ENCODE measurements at places on chromosomes 6 and 20. TPM values are rescaled to one million over a fixed set of nuclear protein-coding genes. Genes with fewer than 3 reads are reported as not detected.

The IRF4 gene
- total RNA-seq, result 6.9 TPM

- H3K36me3 ChIP-seq, result no peaks in the 10 kb centered on the region
- DNase-seq, result peak; percentile 79
- no peaks in the 10 kb centered on the region for H3K27me3 ChIP-seq
- H3K27ac ChIP-seq, result peak overlapping the region; percentile 62
- H3K4me1 ChIP-seq, result peaks cover 27% of the 10 kb centered on the region
Observed at GRCh38 chr6:3825851-3826581, 23.2 kb upstream of the FAM50B start.

The ZC2HC1B gene
- 1.2 TPM for total RNA-seq

DNA sequence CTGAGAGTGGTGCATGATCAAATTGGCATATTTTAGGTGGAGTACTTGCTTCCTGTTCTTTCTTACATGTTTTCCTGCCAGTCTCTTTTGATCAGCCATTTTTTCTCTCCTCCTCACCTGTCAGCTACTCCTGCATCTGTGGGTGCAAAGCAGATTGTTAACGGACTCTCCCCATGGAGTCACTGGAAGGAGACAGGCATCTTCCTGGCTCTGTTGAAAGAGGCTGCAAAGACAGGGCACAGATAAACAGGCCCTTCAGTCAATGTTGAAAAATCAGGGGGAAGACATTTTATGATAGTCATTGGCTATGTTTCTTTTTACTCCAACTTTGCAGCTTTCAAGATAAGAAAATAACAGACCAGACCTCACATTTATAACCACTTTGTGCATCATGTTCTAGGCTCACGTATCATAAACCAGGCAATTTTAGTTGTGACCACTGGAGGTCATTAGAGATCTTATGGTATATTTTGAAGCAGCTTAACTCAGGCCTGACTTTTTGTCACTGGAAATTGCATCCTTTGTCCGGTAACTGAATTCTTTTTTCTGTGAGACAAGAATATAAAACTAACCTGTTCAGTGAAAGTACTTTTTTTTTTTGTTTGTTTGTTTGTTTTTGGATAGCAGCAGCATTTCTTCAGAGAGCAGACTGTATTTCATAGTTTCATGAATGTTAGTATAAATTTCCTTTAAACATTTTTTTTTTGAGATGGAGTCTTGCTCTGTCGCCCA, 20.1 kb downstream of the ECT2L start:
- no peak overlapping the region for H3K4me3 ChIP-seq
- H3K36me3 ChIP-seq, result no peaks in the 10 kb centered on the region
- no peaks in the 10 kb centered on the region for H3K4me1 ChIP-seq
- peak; percentile 46 for DNase-seq
- no peak overlapping the region for H3K27ac ChIP-seq

The CDSN gene
- total RNA-seq, result not detected

DNA sequence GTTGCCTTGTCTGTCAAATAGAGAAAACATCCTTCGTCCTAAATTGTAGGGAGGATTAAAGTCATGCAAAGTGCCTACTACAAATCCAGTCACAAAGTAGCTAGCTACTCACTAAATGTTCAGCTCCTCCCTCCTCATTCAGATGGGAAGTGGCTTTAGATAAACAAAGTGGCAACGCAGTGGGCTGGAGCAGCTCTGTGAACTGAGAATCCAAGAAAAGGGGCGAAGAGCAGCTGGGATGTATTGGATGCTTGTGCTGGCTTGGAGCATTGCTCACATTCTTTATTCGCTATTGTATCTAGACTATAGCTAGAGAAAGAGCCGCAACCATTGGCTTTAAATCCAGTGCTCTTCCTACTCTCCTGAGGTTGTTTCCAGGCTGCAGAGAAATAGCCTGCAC, 10.3 kb downstream of the MOG start:
- no peak for DNase-seq
- no peaks in the 10 kb centered on the region for H3K4me1 ChIP-seq
- H3K4me3 ChIP-seq, result no peak overlapping the region
- peaks cover 35% of the 10 kb centered on the region for H3K27me3 ChIP-seq
- H3K27ac ChIP-seq, result no peak overlapping the region

- no peak overlapping the region for H3K27ac ChIP-seq
- peaks cover 19% of the 10 kb centered on the region for H3K36me3 ChIP-seq
- no peak for DNase-seq
- H3K27me3 ChIP-seq, result no peaks in the 10 kb centered on the region
- H3K4me1 ChIP-seq, result peaks cover 15% of the 10 kb centered on the region
- no peak overlapping the region for H3K4me3 ChIP-seq
Observed at GRCh38 chr6:154993026-154993425, 2.1 kb upstream of the TIAM2 start.

GRCh38 chr20:5870568-5870981, 79.8 kb downstream of the TRMT6 start:
- DNase-seq, result no peak
- H3K4me1 ChIP-seq, result no peaks in the 10 kb centered on the region
- no peak overlapping the region for H3K27ac ChIP-seq
- no peaks in the 10 kb centered on the region for H3K36me3 ChIP-seq
- H3K27me3 ChIP-seq, result no peaks in the 10 kb centered on the region

DNA sequence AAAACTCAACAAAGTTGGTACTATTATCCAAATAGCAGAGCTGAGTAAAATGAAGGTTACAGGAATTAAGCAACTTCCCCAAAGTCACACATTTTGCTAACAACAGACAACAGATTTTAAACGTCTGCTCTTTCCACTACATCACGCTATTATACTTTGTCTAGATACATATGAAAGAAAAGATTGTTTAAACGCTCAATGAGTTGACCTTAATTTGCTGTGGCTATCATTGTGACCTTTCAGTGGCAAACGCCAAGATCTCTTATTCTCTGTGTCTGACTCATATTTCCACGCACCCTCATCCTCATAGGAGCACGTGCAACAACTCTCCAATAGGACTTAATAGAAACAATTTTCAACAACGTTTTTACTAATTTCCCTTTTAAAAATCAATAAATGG, 540.1 kb downstream of the MAFB start:
- no peaks in the 10 kb centered on the region for H3K36me3 ChIP-seq
- no peaks in the 10 kb centered on the region for H3K27me3 ChIP-seq
- no peaks in the 10 kb centered on the region for H3K4me1 ChIP-seq
- no peak overlapping the region for H3K27ac ChIP-seq

The NRSN1 gene
- not detected for total RNA-seq

The KIAA0408 gene
- total RNA-seq, result 16.5 TPM

The ATP6V1G2 gene
- 3.8 TPM for total RNA-seq

DNA sequence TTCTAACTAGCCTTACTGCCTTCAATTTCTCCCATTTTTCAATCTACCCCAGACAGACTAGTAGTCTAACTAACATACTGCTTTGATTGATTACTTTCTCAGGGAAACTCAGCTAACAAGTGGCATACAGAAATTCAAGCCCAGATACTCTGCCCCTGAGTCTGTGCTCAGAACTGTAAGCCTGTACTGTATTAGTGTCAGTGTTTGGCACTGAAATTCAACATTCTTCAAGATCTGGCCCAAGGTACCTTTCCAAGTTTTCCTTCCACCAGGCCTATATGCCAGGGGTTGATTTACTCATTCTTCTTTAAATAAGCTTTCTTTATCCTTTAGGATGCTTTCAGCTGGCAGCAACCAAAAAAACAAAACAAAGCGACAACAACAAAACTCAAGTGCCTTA, 433.2 kb upstream of the MARCKS start:
- no peak for DNase-seq
- H3K4me3 ChIP-seq, result no peak overlapping the region
- no peaks in the 10 kb centered on the region for H3K4me1 ChIP-seq
- no peaks in the 10 kb centered on the region for H3K27me3 ChIP-seq
- H3K27ac ChIP-seq, result no peak overlapping the region

The EMILIN3 gene
- 31.0 TPM for total RNA-seq

- no peak overlapping the region for H3K27ac ChIP-seq
- H3K4me3 ChIP-seq, result no peak overlapping the region
- no peak for DNase-seq
- no peaks in the 10 kb centered on the region for H3K36me3 ChIP-seq
- H3K4me1 ChIP-seq, result no peaks in the 10 kb centered on the region
Observed at GRCh38 chr6:47455533-47456209, 21.9 kb upstream of the CD2AP start.

DNA sequence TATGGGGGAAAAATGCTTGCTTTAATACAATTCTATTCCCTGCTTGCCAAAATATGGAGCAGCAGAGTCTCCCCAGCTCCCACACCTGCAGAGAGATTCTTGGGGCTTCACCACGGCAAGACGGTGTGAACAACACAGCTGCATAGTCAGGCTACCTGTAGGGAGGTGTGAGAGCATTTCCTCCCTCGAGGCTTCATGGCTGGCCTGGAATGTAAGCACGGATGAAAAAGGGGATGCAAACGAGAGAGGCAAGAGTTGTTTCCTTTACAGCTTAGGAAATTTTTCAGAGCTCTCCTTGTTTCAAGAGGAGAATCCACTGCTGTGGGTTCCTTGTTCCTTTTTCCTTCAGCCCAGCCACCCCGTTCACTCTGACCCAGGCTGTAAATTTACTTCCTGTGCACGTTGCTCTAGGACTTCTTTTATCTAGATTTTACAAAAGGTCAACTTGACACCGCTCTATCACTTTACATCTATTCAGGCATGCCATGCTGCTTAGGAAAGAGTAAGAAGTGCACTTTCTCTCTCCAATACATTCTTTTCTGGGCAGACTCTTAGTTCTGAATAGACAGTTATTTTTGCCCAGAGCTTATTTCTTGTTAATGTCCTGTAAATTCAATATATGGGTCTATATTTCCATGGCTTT, 197.1 kb downstream of the KHDC1L start:
- no peaks in the 10 kb centered on the region for H3K4me1 ChIP-seq
- no peaks in the 10 kb centered on the region for H3K36me3 ChIP-seq
- H3K27ac ChIP-seq, result no peak overlapping the region
- no peak for DNase-seq
- H3K27me3 ChIP-seq, result no peaks in the 10 kb centered on the region

DNA sequence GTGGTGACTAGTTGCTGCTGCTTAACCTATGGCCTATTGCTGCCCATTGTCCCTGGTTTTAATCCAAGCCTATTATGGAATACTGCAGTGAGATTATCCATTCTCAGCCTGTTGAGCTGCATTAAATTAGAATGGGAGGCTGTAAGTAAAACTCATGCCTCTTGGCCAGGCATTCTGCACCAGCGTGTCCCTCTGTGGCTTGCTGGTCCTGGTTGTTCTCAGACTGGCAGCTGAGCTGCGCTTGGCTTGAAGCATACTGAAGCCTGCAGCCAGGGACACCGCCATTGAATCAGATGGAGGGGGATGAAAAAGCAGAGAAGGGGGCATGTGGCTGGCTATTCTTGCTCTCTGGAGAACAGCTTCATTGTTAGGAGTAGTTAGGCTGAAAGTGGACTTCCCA, 15.6 kb downstream of the LRRN4 start:
- no peaks in the 10 kb centered on the region for H3K27me3 ChIP-seq
- H3K27ac ChIP-seq, result no peak overlapping the region
- peaks cover 20% of the 10 kb centered on the region for H3K36me3 ChIP-seq

DNA sequence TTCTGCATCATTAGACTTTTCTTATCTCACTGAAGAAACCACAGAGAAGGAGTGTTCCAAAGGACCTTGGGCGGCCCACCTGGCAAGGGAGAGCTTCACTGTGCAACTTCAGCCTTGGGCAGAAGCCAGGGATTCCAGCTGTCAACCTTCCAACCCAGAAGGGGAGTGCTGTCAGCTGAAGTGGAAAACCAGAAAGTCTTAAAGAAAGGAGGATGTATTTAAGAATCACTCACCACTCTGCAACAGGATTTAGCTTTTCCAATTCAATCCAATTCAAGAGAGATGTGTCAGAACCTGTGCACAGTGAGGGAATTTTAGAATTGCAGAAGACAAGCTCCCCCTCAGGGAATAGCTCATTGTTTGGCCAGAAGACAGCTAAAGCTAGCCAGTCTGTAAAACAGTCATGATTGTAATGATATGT, 553.7 kb downstream of the CD83 start:
- H3K4me3 ChIP-seq, result no peak overlapping the region
- H3K4me1 ChIP-seq, result no peaks in the 10 kb centered on the region
- H3K27ac ChIP-seq, result no peak overlapping the region
- DNase-seq, result no peak
- no peaks in the 10 kb centered on the region for H3K36me3 ChIP-seq
- no peaks in the 10 kb centered on the region for H3K27me3 ChIP-seq

GRCh38 chr6:152386131-152386530, 251.0 kb downstream of the SYNE1 start:
- DNase-seq, result no peak
- no peak overlapping the region for H3K27ac ChIP-seq
- no peaks in the 10 kb centered on the region for H3K27me3 ChIP-seq
- H3K4me3 ChIP-seq, result no peak overlapping the region
- H3K4me1 ChIP-seq, result peaks cover 7% of the 10 kb centered on the region
- H3K36me3 ChIP-seq, result no peaks in the 10 kb centered on the region

The DACT2 gene
- 1.5 TPM for total RNA-seq

Measured in tibial nerve (tissue), 4 donors.